Left ventricle myocardium superior (tissue), 1 donor: ENCODE measurements at places on chromosomes 5 and 9.

DNA sequence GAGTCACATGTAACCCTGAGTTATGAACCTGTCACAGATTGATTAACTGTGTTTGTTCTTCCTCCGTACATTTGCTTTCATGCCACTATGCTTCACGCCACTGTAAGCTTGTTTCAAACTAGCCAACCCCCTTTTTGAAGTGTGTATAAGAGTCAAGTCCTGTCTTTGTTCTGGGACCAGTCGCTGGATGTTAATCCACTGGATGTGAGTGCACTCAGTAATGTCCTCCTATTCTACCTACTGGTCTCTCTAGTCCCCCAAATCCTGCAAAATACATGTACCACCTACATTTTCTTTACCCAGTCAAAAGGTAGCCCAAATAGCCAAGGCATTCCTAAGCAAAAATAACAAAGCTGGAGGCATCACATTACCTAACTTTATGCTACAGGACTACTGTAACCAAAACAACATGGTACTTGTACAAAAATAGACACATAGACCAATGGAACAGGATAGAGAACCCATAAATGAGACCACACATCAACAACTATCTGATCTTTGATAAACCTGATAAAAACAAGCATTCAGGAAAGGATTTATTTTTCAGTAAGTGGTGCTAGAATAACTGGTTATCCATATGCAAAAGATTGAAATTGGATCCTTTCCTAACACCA, 1139.1 kb upstream of the SEMA6A start:
- no peak for DNase-seq

- DNase-seq = no peak
These were observed 135.1 kb downstream of the PAPPA start for GRCh38 chr9:116288658-116289057.

- DNase-seq = no peak
These were observed 817.8 kb downstream of the MTRR start for GRCh38 chr5:8686707-8687106.

- DNase-seq = no peak
These were observed 11.8 kb upstream of the EFNA5 start for GRCh38 chr5:107682533-107682932.

DNA sequence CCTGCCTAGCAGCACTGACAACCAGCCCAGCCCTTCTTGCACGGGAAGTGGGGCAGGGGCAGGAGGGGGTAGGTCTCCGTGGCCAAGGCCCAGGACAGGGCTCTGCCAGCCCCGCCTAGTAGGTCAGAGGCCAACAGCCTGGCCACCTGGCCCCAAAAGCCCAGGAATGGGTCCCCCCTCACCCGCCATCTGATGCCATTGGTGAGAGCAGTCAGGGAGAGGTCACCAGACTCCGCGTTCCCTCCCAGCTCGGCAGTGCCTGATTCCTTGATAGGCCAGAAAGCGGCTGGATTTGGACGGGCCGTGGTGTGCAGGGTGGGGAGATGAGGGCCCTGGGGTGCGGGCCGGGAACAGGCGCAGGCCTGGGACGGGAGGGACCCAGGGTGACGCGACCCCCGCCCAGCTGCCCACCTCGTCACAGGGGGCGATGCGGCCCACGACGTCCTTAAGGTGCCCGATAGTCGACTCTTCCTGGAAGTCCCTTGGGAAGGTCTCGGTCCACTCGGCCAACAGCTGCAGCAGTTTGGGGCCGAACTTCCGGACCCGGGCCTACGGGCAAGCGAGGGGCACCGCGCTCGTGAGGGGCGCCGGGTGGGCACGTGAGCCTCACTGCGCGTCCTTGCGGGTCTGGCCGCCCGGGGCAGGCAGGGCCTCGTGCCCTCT, 64.5 kb upstream of the RNF130 start:
- DNase-seq = peak; percentile 22

- DNase-seq = no peak
These were observed 1284.5 kb downstream of the EFNA5 start for GRCh38 chr5:106386287-106386686.

DNA sequence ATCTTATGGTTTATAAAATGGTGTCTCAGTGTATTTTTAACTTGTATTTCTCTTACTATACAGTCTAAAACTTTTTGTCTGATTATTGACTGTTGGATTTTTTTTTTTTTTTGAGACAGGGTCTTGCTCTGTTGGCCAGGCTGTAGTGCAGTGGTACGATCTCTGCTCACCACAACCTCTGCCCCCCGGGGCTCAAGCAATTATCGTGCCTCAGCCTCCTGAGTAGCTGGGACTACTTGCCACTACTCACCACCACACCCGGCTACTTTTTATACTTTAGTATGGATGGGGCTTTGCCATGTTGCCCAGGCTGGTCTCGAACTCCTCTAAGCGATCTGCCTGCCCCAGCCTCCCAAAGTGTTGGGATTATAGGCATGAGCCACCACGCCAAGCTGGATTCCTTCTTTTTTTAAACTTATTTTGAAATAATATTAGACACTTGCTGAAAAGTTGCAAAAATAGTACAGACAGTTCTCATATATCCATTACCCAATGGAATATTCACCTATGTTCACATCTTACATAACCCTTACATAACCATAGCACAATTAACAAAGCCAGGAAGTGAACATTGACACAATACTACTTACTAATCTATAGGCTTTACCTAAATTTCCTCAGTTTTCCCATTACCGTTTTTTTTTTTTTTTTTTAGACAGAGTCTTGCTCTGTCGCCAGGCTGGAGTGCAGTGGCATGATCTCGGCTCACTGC, 47.2 kb downstream of the STOM start:
- DNase-seq = no peak

DNA sequence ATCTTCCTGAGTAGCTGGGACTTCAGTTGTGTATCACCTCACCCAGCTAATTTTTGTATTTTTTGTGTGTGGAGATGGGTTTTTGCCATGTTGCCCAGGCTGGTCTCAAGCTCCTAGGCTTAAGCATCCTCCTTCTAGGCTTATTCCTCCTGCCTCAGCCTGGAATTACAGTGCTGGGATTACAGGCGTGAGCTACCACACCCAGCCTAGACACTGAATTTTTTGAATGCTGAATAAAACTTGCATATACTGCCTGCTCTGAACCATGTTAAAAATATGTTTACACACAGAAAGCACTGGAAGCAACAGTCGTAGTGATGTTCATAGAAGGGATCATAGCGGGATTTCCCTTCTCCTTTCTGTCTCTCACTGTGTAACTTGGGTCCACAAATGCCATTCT, 121.3 kb upstream of the ICE1 start:
- no peak for DNase-seq

- peak; percentile 79 for DNase-seq
These were observed 674 bp downstream of the TMEM38B start for GRCh38 chr9:105694848-105695581.

GRCh38 chr5:172939611-172940267, 19.5 kb upstream of the RPL26L1 start:
- DNase-seq = no peak

DNA sequence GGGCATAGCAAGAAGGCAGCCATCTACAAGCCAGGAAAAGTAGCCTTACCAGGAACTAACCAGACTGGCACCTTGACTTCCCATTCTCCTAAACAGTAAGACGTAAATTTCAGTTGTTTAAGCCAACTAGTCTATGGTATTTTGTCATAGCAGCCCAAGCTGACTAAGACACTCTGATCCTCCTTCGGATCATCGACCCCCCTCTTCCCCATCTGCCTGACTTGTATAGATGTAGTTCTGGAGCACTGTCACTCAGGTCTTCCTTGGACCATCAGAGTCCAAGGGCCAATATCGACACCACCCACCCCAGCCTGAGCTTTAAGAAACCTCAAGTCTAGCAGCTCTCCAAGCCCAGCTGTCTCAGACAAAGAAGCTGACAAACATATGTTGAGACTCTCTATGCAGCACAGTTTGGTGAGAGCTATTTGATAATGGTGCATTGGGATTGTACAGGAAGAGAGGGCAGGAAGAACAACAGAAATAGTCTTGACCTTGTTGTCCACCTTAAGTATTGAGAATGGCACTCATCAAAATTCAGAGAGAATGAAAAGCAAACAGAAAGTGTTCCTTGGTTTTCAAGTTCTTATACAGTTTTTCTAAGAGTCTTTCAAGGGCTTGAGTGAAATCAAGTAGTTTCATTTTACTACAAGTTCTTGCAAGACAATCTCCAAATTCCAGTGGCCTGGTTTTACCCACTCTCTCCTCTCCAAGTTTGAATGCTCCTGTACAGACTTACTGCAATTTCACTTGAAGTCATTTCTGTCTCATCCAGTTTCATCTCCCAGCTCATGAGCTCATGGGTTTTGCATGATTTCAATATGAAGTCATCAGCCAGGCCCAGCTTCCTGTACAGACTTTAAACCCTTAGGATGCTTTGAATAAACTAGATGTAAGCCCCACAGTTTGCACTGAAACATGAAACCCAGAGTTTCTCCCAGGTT, 122.3 kb upstream of the RAI14 start:
- DNase-seq = no peak

DNA sequence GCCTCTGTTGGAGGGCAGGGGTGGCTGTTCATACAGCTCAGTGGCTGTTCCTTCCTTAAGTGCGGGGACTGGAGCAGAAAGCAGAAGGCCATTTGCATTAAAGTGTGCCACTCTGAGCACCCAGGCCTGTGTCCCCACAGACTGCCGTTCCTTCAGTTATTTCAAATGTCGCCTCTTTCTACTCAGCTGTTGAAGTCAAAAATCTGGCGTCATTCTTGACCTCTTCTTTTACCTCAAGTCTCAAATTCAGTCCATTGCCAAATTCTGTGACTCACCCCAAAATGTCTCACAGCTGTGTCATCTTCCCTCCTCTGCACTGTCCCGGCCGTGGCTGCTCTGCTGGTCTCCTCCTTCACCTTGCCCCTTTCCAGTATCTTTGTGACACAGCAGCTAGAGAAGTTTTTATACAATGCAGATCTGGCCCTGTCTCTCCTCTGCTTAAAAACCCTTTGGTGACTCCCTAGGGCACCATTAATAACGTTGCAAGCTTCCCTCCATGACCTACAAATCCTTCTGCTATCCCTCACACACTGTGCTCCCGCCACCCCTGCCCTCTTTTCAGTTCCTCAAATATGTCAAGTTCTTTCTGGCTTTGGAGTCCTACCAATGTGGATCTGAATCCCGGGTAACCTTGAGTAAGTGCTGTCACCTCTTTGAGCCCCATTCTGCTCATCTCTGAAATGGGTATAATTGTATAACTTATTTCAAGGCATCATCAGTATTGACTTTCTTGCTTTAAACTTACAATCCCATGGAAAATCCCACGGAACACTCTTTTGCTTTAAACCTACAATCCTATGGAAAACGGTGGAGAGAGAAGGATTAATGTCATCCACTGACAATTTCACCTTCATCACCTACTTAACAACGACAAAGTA, 98.3 kb upstream of the BOD1 start:
- no peak for DNase-seq

DNA sequence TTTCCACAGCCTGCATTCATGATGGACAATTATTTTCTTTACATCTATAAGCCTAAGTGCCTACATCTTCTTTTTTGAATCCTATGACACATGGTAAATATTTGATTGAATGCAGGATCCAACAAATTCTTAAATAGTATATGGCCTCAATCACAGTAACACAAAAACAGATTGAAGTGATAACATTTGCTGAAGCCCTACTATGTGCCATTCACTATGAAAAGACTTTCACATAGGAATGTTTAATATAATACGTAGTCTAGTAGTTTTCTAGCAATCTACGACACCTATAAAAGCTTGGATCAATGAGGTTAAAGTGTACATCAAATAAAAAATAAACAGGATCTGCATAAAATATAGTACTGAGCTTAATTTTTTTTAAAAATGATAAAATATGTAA, 231.0 kb downstream of the AP3B1 start:
- no peak for DNase-seq
